ENCODE measurements at places on chromosomes 6 and 20. TPM values are rescaled to one million over a fixed set of nuclear protein-coding genes. Genes with fewer than 3 reads are reported as not detected.
A peak's percentile ranks its signal among the peaks of the same experiment; 100 is the strongest.

The TSHZ2 gene
- 8.5 TPM for total RNA-seq

DNA sequence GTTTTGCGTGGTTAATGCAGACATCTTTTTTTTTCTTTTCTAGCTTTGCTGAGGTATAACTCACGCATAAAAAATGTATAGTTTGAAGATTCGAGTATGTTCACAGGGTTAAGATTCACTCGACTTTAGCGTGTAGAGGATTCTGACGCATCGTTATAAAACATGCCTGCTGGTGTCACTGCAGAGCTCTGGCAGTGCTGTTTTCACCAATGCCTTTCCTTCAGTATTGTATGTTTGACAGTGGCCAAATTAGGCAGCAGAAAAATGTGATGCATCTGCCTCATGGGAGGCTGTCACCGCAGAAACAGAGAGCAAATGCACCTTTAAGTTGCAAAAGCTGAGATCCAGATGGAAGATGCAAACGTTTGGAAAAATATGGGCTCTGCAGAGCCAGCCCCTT lies 18.0 kb upstream of the SIRPB2 start:
- DNase-seq = no peak

DNA sequence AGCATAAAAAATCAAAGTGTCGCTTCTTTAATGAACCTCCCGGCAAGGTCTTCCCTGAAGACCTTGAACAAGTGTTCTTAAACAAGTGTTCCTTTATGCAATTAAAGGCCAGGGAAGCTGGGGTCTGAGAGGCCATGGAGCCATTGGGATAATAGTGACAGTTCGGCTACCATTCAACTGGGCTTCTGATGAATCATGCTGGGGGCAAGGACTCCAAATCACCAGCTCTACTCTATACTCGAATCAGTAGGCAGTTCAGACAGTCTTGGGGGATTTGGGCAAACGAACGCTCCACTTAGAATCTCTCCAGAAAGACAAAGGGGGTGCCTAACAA lies 34.7 kb upstream of the EZR start:
- no peak for DNase-seq

DNA sequence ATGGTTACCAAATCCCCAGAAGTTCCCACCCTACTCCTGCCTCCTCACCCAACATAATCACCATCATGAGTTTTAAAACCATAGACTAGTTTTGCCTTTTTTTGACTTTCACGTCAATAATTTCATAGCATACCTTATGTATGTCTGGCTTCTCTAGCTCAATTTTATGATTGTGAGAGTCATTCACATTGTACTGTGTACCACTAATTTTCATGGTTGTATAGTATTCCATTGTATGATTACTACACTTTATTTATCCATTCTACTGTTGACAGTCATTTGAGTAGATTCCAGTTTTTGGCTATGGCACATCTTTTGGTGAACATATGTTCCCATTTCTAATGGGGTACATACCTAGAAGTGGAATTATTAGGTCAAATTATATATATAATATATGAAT lies 195.3 kb upstream of the TCF21 start:
- DNase-seq = no peak

The GNMT gene
- total RNA-seq = 1.5 TPM

DNA sequence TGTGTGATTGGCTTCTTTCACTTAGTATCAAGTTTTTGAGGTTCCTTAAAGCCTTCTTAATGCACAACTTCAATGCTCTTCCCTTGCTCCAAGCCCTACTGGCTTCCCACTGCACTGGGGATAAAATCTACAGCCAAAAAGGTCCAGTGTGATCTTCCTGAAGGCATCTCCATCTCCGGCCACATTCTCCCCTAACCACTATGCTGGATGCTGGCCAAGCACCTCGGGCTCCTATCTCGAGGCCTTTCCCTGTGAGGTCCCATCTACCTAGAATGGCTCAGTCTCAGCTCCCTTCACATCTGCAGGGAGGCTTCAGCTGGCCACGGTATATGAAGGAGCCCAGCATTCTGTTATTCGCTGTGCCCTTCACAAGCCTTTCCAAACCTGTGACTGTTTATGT lies 48.1 kb downstream of the CNKSR3 start:
- no peak for DNase-seq

The PNLDC1 gene
- 0.49 TPM for total RNA-seq

DNA sequence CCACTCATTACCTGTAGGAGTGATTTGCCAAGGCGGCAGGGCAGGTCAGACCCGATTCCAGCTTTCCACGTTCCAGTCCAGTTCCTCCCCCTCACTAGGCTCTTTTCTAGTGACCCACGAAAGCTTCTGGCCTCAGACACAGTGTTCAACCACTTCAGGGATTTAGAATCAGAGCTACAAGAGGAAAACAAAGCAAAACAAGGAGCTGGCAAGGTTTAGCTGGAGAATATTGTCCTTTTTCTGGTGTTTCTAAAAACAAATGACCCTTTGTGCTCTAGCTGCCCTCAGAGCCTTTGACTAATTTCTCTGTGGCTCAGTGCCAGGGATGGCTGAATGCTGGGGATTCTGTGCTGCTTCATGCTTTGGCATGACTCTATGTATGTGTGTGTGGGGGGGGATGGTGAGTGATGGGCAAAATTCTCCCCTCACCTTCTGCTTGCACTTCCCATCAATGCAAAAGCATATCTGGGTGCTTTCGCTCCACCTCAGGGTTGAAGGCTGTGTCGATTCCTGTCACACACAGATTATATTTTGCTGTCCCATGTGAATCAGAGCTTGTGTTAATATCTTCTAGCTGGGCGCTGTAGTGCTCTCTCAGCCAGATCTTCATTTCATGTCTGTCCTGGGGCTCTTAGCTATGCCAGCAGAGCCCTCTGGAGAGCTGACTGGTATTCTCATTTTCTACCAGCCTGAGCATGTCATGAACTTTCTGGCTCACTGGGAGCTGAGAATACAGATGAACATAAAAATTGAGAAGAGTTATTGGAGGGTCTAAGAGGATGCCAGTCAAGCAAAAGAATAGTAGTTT lies 19.3 kb upstream of the NEDD9 start:
- no peak for DNase-seq

The TDRD6 gene
- total RNA-seq = 0.05 TPM

DNA sequence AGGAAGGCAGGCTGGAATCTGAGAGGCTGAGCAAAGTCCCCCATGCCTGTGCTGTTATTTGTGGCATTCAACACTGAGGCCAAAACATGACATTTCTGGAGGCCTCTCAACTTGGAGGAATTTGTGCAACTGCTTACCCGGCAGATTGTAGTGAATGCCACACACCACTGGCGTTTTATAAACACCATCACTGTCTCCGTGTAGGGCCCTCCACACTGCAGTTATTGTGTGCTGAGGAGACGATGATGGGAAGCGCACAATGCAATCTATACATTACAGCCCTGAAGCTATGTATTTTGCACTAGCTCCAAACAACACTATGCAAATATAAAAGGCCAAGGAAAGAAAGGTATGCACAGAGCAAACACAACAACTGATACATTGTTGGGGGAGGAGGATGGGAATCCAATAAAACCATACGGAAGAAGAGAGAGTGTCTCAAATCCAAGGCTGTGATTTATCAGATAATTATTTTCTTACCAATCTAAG lies 106.5 kb downstream of the SMLR1 start:
- DNase-seq = peak; percentile 10

DNA sequence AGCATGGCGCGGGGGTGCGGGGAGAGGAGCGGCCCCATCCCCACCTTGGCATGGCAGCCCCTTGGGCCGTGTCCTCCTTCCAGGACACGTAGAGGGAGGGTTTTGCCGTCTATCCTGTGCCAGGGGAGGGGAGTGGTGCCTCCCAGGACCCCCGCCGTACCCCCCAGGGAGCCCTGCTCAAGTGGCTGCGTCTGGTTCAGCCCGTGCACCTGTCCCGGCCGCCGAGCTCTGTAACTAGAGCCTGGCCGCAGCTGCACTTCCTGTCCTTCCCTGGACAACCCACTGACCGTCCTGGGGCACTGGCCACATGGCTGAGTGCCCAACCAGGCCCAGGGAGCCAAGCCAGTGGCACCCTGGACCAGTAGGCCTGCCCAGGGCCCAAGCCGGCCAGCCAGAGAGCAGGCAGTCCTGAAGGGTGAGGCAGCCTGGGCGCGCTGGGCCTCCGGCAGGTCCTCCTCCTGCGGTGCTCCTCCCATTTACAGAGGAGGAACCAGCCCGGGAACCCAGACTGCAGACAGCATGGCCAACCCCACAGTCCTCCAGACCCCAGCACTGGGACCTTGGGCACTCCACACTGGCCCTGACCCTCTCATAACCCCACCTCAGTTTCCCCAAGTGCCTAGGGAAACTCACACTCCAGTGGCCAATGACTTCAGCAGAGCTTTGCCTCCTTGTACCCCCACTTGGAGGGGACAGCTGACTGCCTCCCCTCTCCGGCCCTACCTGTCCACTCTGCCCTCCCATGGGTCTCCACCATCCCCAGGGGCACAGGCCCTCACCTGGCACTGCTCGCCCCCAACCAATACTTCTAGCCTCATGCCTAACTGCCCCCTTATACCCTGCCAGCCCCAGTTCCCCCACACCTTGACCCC lies 8.7 kb downstream of the LAMA5 start:
- DNase-seq = no peak

The COX4I2 gene
- not detected for total RNA-seq

- no peak for DNase-seq
These were observed 39.6 kb downstream of the ZBTB2 start for GRCh38 chr6:151351731-151352130.

The FKBP5 gene
- total RNA-seq = 40.4 TPM

- DNase-seq = no peak
These were observed 155.2 kb downstream of the UBE3D start for GRCh38 chr6:82910395-82910794.
